Stimulated activated CD4-positive, alpha-beta T cell treated with anti-CD3 and anti-CD28 coated beads, Interleukin-4, amount 100 ng/mL, for 1 hour (primary cell): ENCODE measurements at places on chromosomes 11 and 22.
A peak's percentile ranks its signal among the peaks of the same experiment; 100 is the strongest.

DNA sequence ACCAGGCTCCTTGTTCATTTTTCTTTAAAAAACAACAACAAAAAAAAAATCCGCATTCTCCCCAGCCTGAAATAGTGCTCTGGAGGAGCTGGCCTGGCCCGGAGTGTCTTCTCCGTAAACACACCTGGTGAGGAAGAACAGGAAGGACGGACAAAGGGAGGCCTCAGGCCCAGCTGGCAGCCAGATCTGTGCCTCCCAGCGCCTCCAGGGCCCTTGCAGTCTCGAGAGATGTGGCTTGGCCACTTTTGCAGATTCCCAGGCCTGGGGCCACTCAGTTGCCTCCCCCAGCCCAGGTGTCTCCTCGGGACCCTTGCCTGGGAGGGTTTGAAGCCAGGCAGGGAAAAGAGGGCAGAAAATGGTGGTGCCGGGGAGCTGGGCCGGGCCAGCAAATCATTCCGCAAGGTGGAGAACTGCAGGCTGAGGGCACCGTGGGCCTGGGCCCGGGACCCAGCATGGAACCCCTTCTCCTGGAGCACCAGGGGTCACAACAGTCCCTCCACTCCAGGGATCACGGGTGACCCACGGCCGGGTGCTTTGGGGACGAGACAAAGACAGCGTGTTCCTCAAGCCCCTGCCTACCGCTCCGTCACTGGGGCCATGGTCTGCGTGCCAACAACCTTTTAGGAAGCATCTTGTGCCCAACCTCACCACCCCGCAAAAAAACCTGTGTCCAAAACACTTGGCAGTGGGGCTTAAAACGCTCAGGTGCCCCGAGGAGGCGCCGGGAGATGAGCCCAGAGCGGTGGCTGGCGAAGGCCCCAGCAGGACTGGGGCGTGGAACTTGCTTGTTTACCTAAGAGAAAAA lies 67.1 kb upstream of the WNT7B start:
- no peak for DNase-seq

- DNase-seq: no peak
These were observed 133.0 kb downstream of the NAV2 start for GRCh38 chr11:19845626-19846025.

DNA sequence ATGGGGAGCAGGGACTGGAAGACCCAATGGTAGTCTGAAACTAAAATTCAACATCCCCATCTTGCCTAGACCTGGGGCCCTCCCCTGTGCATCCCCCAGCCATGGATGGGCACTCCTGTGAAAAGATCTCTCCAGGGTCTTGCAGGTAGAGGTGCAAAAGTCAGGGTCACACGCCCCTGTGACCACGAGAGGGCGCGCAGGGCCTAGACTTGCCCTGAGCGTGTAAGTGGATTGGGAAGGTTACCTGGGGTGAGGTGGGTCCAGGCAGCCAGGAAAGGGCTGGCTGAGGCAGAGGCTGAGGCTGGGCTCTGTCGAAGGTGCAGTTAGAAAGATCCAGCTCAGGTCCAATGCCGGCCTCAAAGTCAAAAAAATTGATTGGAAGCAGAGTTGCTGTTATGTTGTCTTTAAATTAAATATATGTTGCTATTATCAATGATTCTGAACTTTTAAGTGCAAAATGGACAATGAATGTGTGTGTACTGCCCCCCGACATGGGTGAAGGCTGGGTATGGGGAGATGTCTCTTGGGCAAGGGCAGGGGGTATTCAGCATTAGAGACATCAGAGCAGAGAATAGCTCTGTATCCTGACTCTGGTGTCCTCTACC lies 4.8 kb upstream of the POU2F3 start:
- peak; percentile 65 for DNase-seq

GRCh38 chr11:132605825-132606570 lies 926.3 kb downstream of the OPCML start:
- no peak for DNase-seq

GRCh38 chr11:119107538-119108145 lies 498 bp downstream of the C2CD2L start:
- DNase-seq: no peak

GRCh38 chr11:69231466-69232018 lies 62.4 kb upstream of the MYEOV start:
- no peak for DNase-seq

GRCh38 chr11:27039873-27040272 lies 742 bp upstream of the BBOX1 start:
- DNase-seq: no peak

DNA sequence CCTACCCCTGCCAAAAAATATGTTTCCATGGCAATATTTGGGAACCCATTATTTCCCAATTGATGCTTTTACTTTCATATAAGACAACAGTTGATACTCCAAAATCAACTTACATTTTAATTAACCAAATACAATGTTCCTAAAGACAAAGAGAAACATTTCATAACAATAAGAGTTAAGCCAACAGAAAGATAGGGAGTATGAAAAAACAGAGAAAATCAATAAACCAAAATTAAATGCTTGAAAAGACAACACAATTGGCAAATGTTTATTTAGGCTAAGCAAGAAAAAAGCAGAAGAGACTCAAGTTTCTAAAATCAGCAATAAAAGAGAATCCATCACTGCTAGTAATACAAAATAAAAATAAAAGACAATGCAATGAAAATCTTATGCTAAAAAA lies 123.1 kb upstream of the VPREB1 start:
- DNase-seq: no peak

DNA sequence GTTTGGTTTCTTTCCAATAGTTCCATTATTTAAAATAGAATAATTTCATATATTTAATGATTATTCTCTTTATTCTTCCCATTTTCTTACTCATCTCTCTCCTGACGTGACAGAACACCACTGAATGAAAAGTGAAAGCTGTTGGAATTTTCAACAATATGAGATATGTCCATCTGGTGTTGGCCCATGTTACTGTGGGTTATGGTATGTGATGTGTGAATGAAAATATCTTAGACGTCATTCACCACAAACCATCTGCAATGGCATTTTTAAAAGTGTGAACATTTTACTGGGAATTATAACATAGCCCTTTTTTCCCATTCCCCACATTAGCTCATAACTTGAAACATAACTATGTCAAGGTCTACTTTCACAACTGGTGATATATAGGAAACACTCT lies 11.3 kb upstream of the OR5M1 start:
- DNase-seq: no peak

DNA sequence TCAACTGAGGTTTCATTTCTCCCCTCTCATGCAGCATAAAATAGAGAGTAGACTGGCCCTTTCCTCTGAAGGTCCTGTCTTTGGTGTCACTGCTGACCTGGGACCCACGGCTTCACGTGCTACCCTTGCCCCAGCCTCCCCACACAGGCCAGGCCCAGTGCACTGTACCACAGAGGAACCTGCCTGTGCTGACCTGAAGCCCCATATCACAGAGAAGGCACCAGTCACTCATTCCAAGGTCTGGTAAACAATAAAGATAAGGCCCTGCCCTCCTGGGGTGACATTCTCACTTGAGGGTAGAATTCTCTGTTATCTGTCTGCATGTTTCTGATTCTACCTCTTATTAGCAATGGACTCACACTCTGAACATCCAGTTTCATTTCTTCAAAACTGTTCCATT lies 51.3 kb downstream of the RPL27A start:
- no peak for DNase-seq

DNA sequence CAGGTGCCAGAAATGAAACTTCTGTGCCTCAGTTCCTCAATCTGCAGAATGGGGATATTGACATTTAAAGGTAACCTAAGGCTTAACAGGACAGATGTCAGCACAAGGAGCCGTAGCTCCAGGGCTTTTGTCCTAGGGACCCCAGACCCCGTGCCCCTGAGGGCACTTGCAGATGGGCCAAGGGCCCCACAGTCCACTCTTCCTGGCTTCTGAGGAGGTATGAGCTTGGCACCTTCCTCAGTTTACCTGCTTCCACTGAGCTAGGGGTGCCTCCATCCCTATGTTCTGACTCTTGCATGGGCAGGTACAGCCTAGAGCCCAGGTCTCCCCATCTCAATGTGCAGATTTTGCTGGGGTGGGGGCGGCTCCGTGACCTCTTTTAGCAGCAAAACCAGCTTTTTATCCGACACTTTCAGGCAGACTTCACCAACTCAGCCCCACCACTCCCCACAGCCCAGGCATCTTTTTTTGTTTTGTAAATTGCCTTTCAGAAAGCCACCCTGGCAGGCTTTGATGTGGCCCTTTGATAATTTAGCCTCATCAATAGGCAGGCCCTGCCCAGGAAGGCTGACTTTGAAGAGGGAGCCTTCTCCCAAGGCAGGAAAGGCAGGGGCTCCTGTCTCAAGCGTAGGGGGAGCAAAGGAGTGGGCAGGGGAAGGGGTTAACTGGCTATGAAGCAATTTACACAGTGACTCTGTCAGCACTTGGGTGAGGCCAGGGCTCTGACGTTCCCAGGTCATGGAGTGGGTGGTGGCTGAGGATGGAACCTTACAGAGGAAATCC lies 23.7 kb upstream of the FGF3 start:
- DNase-seq: no peak

GRCh38 chr11:46896719-46897406 lies 21.5 kb downstream of the LRP4 start:
- no peak for DNase-seq

- DNase-seq: no peak
These were observed 92.8 kb downstream of the RASSF10 start for GRCh38 chr11:13101644-13102512.

GRCh38 chr11:130588471-130588870 lies 140.0 kb downstream of the ADAMTS15 start:
- DNase-seq: no peak
